ENCODE measurements at places on chromosomes 2 and 18.

DNA sequence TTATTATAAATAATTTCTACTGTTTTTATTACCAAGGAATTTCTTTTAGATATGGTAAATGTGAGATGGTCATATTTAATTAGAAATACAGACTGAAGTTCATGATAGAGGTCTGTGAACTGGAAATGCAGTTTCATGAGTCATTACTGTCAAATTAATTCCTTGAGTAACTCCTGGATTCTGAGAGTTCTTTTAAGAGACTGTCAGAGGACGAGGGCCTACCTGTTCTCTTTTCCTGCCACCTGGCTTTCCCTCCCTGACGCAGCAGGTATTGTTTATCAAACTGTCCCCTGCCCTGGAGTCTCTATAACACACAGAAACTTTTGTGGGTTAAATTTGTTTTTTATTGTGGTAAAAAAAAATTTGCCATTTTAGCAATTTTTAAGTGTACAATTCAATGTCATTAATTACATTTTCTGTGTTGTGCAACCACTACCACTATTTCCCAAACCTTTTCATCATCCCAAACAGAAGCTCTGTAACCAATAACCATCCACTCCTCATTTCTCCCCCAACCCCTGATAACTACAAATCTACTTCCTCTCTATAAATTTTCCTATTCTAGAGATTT is 142.6 kb downstream of the DIS3L2 start:
- DNase-seq: no peak

GRCh38 chr18:42429196-42429595 is 474.2 kb downstream of the PIK3C3 start:
- no peak for DNase-seq

DNA sequence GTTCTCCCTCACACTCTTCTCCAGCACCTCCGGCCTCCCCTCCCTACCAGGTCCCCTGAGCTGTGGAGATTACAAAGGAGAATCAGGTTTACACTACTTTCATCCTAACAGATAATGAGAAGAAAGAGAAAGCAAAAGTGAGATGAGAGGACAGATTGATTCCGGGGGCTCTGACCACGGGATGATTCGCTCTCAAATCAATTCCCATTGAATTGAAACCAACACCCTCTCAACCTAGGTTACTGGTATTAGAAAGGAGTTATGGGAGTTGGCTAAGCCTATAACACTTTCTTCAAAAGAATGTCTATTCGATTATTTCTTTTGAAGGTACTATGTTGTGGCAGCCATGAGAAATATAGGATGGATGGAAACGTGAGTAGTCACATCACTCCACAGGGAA is 386.2 kb upstream of the TNP1 start:
- no peak for DNase-seq

DNA sequence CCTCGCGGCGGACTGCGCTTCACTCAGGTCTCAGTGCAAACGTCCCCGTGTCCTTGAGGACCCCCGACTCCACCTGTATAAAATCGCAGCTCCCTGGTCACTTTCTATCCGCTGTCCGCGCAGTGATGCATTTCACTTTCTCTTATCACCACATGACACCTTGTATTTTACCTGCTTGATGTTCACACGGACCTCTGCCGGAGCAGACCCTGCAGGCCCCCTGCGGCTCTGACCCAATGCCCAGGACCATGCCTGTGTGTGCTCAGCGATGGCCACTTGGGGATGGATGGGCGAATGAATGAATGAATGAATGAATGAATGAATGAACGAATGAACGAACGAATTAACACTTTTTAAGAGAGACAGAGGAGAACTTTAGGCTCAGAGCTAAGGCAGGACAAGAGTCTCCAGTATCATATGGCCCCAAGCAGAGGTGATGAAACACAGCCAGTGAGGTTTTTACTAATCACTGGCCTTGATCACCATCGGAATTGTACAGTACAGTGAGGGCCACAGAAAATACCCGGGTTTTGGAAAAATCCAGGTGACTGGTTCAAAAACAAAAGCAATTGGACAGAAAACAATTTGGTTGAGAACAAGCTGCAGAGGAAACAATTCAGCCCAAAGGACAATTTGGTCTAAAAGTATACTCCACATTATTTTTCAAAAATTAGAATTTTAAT is 12.3 kb downstream of the ASPRV1 start:
- no peak for DNase-seq

GRCh38 chr18:11991021-11991795 is 9.9 kb downstream of the IMPA2 start:
- DNase-seq: no peak

DNA sequence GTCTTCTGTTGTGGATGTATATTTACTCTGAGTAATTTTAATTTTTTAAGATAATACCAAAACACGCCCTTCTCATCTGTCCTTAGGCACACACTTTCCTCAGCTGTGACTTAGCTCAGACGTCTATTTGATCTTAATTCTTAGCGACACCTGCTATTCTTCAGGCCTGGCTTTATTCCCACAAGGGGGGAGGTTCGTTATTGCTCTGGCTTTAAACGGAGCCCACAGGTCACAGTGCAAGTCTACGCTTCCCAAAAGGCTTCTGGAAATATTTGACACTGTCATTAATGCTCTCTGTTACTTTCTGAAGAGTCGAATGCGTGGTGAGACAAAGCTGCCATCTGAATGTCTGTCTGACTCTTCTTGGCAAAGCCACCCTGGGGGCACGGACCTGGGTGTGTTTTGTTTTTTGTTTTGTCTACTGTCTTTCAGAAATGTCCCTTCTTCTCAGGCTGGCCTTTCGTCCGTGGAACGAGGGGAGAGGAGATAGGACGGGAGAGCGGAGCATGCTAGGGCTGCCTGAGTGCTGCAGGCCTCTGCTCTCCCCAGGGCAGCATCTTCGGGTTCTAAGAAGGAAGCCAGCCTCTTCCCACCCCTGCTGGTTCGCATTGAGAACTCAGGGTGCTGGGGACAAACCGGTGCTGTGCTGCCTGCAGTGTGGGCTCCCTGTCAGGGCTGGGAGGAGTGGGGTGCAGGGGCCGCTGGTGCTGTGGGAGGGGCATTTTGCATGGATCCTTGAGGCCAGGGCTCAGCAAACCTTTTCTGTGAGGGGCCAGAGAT is 61.9 kb downstream of the ASAP2 start:
- no peak for DNase-seq

- no peak for DNase-seq
Observed at GRCh38 chr2:62306751-62307468, 111.0 kb downstream of the B3GNT2 start.

GRCh38 chr2:115650827-115651226 is 1208.4 kb downstream of the DPP10 start:
- no peak for DNase-seq

DNA sequence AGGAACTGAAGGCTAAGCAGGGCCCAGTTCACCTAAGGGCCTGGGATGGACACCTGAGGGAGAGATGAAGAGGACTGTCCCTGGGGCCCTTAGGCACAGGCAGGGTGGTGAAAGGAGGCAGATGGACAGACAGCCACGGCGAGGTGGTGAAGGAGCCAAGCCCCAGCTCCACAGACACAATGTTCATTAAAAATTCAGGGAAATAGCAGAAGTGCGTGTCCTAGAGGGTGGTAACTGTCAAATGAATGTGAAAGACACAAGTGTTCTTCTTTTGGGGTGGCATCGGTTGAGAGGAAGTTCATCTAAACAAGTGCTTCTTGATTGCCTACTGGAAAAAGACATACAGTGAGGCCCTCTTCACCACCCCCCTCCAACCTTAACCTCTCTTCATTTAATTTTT is 76.2 kb upstream of the SIX2 start:
- no peak for DNase-seq

GRCh38 chr2:104876606-104877570 is 23.0 kb downstream of the POU3F3 start:
- no peak for DNase-seq

- no peak for DNase-seq
Observed at GRCh38 chr18:58226429-58226828, 182.4 kb downstream of the NEDD4L start.

DNA sequence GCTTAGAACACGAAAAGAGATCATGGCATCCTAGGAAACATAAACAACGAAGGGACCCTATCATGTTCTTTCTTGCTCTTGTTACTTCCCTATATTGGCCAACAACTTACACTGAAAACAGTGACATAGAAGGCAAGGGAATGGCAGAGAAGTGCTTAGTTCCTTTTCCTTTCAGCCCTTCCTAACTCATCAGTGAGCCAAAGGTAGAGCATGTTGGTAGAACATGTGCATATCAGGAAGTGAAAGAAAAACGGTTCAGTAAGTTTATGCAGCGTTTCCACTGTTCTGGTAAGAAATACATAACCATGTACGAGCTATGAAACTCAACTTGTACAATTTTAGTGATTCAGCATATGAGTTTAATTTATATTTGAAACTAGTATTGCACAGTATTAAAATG is 21.7 kb downstream of the AKAIN1 start:
- DNase-seq: no peak

DNA sequence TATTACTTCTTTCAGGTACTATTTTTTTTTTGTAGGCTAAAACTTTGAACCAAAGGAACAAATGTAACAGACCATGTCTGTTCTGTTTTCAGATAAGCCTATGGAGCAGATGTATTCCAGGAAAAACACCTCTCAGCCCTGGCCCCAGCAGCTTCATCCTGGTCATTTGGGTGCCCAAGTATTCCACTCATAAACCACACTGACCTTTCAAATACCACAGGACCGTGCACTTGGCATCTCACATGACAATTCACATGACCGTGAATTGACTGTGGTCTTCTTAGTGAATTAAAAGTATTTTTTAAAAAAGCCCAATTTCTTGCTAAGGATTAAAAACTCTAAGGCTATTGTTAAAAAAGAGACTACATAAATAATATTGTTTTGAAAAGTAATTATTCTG is 50.2 kb downstream of the SMIM21 start:
- no peak for DNase-seq

DNA sequence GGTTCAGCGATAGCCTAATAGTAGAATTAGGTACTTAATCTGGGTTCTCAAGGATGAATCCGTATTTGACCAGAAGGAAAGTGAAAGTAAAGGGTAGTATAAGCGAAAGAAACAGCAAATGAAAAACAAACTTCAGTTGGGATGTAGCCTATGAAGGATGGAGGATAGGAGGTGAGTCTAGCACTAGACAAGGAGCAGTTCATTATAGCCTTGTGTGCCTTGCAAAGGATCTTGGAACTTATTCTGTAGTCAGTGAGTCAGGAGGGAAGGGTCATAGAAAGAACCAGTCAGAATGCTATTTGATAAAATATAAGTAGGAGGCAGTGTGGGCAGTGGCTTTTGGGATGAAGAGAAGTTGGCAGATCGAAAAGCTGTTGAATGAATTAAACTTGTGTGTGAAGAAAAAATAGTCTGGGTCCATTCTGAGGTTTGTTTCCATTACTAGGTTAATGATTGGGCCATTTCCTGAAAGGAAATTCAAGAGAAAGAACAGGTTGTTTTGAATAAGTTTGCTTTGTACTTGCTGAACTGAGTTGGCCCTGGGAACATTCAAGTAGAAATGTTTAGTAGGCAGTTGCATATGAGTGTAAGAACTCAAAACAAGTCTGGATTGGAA is 48.5 kb downstream of the ANKRD12 start:
- no peak for DNase-seq

- no peak for DNase-seq
Observed at GRCh38 chr2:120464448-120464931, 118.6 kb downstream of the INHBB start.

GRCh38 chr2:227430639-227431038 is 41.3 kb upstream of the AGFG1 start:
- no peak for DNase-seq

DNA sequence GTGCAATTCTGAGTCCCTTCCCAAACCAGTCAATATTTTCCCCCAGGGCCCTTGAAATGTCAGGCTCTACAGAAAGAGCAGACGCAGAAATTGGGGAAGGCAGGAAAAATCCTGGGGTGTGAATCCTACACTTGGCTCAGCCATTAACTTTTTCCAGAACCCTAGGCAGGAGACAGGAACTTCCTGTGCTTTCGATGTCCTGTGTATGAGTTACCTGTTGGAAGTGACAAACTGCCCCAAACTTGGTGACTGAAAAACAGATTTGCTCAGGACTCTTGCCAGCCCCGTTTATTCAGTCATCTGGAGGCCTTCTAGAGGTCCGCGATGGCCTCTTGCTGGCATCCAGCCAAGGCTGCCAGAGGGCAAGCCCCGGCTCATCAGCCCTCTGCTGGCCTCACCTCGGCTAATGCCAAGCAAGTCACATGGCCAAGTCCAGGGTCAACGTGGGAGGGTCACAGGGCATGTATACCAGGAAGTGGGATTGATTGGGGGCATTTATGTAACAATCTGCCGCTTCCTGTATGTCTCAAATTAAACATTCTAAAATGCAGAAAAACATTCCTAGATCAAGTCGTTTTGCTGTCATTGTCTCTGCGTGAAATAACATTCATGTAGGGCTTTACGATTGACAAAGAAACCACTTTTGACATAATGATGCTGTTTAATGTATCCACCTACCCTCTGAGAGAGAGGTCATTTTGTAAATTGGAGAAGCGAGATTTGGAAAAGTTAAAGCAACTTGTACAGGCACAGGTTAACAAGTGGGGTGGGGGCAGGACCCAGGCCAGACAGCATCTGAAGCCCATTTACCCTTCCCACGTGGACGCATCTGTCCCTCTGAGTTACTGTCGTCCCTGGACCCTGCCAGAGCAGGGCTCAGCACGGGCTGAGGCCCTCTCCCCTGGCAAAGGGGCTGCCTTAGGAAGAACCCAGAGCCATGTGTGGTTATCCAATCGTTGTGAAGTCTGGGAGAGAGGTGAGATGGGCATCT is 179.4 kb downstream of the INHBB start:
- no peak for DNase-seq

DNA sequence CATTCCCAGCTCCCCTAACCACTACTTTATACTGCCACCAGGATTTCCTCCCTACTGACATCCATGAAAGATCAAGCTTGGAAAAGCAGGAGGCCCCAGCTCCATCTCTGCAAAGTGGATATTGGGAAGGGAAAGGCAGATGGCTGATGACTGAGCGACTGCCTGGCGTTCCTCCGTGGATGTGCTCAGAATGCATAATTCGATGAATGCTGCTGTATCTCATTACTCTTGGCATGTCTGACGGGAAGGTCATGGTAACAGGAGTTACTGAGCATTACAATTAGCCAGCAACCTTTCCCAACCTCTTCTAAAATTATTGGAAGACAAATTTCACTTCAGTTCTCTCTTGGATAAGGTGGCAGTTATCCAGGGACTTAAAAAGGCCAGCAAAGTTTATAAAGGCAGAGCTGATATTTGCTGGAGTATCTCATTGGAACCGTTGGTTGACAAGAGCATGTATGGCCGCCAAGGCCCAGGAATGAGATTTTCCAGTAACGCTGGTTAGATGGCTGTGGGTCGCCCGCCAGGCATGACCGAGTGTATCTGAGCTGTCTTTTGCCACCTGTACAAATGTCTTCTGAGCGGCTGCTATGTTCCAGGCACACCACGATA is 34.5 kb downstream of the KCNE4 start:
- DNase-seq: no peak

- no peak for DNase-seq
Observed at GRCh38 chr2:207121784-207122183, 44.0 kb downstream of the KLF7 start.

GRCh38 chr2:98588880-98589431 is 19.4 kb downstream of the COA5 start:
- DNase-seq: no peak

- DNase-seq: no peak
Observed at GRCh38 chr2:38652431-38653273, 13.3 kb upstream of the GALM start.

All from stimulated activated CD8-positive, alpha-beta memory T cell treated with anti-CD3 and anti-CD28 coated beads, Interleukin-4, amount 100 ng/mL, for 4 hours (primary cell).